ENCODE measurements at places on chromosomes 6 and 20.

DNA sequence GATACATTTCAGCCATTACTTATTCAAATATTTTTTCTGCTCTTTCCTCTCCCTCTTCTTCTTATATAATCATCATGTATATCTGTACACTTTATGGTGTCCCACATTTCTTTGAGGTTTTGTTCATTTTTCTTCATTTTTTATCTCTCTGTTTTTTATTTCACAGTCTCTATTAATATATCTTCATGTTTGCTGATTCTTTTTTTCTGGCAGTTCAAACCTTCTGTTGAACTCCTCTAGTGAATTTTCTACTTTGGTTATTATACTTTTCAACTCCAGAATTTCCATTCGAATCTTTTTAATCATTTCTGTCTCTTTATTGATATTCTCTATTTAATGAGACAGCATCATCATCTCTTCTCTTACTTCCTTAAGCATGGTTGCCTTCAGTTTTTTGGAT, 38.9 kb upstream of the FOXC1 start:
- DNase-seq = no peak

GRCh38 chr6:87482366-87482765, 9.6 kb downstream of the SLC35A1 start:
- no peak for DNase-seq

- DNase-seq = no peak
Observed at GRCh38 chr6:64050590-64050989, 415.0 kb downstream of the PHF3 start.

- DNase-seq = no peak
Observed at GRCh38 chr6:142728910-142729481, 216.0 kb downstream of the HIVEP2 start.

GRCh38 chr6:24394780-24395437, 7.8 kb upstream of the MRS2 start:
- no peak for DNase-seq

- DNase-seq = no peak
Observed at GRCh38 chr6:12538881-12539357, 177.6 kb upstream of the PHACTR1 start.

- no peak for DNase-seq
Observed at GRCh38 chr6:43604174-43604573, 24.9 kb downstream of the GTPBP2 start.

DNA sequence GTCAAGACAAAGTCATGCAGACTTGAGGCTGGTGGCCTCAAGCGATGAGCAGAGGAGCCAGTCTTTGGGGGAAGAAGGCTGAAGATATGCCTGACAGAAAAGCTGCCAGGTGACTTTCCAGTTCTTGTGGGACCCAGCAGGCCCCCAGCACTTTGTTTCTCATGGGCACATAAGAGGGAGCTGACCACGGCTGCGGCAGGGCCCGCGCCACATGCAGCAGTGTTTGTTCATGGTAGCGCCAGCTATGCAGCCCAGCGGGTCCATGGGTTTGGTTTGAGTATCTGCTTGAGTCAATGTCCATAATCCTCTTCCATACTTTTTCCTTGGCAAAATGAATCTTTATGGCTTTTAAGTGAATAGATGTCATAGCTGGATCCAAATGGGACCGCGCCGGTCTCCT, 91.0 kb upstream of the LY86 start:
- no peak for DNase-seq

DNA sequence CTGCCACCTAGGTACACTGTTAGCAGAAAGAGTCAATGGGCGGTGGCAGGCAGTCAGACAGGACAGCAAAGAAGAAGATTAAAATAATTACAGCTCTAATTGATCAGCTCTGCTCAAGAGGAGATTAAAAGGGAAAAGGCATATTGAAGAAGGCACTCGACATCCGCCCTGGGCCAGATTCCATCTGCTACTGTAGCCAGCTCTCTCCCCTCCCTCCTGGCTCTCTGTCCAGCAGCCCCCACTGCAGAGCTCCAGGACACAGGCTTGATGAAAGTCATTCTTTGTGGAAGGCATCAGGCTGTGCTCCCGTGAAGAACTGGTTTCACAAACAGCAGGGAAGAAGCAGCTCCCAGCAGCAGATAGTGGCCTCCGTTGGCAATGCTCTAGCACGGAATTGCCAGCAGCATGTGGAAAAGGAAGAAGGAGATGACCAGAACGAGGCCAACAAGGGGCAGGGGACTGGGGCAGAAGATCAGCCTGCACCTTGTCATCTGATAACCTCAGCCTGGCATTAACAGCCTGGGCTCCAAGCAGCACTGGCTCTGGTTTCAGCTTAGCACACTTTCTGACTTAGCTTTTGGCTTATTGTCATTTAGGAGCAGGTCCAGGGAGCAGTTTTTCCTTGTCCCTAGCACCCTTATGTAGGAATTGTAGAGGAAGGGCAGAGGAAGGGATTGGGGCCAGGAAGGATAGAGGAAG, 465.9 kb downstream of the KIF16B start:
- DNase-seq = no peak

- no peak for DNase-seq
Observed at GRCh38 chr20:22582964-22583772, 1.2 kb downstream of the FOXA2 start.

DNA sequence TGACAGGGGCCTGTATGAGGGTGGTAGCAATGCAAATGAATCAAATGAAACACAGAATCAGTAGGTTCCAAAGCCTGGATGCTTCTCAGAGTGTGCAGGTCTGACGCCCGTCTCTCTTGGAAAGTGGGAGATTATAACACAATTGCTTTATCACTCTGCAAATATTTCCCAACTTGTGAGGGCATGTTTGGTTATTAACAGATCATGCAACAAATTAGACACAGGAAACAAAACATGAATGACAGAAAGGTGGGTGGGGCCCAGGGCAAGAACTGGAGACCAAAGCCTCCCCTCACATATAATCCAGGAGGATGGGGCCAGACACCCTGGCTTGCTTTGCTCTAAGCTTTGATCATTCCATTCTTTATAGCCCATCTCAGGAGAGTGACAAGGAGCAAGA, 108.6 kb upstream of the MRPS10 start:
- DNase-seq = no peak

DNA sequence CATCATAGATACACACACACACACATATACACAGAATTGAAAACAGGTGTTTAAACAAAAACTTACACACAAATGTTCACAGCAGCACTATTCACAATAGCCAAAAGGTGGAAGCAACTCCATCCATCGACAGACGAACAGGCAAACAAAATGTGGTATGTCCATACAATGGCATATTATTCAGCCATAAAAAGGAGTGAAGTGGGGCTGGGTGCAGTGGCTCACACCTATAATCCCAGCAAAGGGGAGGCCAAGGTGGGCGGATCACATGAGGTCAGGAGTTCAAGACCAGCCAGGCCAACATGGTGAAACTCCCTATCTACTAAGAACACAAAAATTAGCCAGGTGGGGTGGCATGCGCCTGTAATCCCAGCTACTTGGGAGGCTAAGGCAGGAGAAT, 80.3 kb downstream of the CHD6 start:
- DNase-seq = no peak
